Trophoblast cell (in vitro differentiated cells and primary cell): ENCODE measurements at places on chromosomes 16 and 17.
A peak's percentile ranks its signal among the peaks of the same experiment; 100 is the strongest.

GRCh38 chr17:21353326-21354010 lies 22.7 kb upstream of the KCNJ12 start:
- DNase-seq, result no peak
- H3K4me1 ChIP-seq, result peaks cover 4% of the 10 kb centered on the region
- no peaks in the 10 kb centered on the region for H3K36me3 ChIP-seq
- no peak overlapping the region for H3K27ac ChIP-seq

DNA sequence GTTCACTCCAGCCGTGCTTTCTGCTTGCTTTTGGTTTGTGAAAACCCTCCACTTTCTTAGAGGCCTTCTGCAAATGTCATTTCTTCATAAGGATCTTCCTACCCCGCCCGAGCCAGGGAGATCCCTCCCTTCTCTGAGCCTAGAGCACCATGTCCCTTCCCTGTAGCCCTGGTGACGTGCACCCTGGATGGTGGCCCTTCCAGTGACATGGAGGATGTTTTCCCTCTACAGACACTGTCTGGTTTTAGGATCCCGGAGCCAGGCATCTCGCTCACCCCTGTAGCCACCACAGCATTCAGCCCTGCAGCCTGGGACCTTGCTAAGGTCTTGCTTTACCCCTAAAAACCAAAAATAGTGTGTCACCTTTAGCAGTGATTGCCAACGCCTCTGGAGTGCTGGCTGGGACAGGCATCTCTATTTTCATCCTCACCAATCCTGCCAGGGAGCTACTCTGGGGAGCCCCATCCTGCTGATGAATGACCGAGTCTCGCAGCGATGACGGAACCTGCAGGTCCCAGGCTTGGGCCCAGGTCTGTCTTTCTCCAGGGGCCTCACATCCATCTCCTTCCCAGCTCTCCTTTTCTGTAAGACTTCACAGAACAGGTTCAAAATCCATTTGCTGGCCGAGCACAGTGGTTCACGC lies 394.1 kb upstream of the TNRC6C start:
- H3K36me3 ChIP-seq, result no peaks in the 10 kb centered on the region
- no peak for DNase-seq
- no peak overlapping the region for H3K4me3 ChIP-seq
- no peak overlapping the region for H3K27ac ChIP-seq
- no peaks in the 10 kb centered on the region for H3K27me3 ChIP-seq
- no peaks in the 10 kb centered on the region for H3K4me1 ChIP-seq

DNA sequence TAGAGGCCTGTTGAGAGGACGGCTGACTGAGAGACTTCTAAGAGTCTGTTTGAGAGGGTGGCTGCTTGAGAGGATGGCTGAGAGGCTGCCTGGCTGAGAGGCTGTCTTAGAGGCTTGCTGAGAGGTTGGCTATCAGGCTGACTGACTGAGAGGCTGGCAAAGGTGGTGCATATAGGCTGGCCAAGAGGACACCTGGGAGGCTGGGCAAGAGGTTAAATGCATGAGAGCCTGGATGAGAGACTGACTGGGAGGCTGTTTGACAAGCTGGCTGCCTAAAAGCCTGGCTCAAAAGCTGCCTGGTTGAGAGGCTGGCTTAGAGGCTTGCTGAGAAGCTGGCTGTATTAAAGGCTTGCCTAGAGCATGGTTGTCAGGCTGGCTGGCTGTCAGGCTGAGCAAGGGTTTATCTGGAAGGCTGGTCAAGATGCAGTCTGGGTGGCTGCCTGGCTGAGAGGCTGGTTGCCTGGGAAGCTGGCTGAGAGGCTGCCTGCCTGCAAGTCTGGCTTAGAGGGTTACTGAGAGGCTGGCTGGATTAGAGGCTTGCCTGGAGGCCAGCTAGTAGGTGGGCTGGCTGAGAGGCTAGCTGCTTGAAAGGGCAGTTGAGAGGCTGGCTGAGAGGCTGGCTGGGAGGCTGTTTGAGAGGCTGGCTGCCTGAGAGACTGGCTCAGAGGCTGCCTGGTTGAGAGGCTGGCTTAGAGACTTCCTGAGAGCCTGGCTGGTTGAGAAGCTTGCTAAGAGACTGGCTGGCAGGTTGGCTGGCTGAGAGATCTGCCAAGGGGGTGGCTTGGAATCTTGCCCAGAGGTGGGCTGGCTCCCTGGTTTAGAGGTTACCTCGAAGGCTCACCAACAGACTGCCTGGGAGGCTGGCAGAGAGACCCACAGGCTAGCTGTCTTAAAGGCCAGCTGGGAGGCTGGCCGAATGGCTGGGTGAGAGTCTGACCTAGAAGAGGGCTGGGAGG lies 38.3 kb upstream of the ACSM2B start:
- H3K27me3 ChIP-seq, result no peaks in the 10 kb centered on the region
- no peaks in the 10 kb centered on the region for H3K36me3 ChIP-seq
- H3K4me3 ChIP-seq, result no peak overlapping the region
- H3K4me1 ChIP-seq, result peaks cover 2% of the 10 kb centered on the region
- no peak for DNase-seq

- H3K27me3 ChIP-seq, result no peaks in the 10 kb centered on the region
- no peak overlapping the region for H3K27ac ChIP-seq
- peaks cover 22% of the 10 kb centered on the region for H3K36me3 ChIP-seq
- peaks cover 2% of the 10 kb centered on the region for H3K4me1 ChIP-seq
- DNase-seq, result no peak
- H3K4me3 ChIP-seq, result no peak overlapping the region
Observed at GRCh38 chr16:87961623-87962022, 10.4 kb downstream of the BANP start.

- peaks cover 11% of the 10 kb centered on the region for H3K4me1 ChIP-seq
- H3K27me3 ChIP-seq, result no peaks in the 10 kb centered on the region
- H3K27ac ChIP-seq, result no peak overlapping the region
- no peak overlapping the region for H3K4me3 ChIP-seq
- DNase-seq, result no peak
- no peaks in the 10 kb centered on the region for H3K36me3 ChIP-seq
Observed at GRCh38 chr17:28391401-28391800, 14.6 kb downstream of the SLC46A1 start.

GRCh38 chr16:83954577-83955016 lies 1.6 kb downstream of the OSGIN1 start:
- H3K27ac ChIP-seq, result no peak overlapping the region
- H3K36me3 ChIP-seq, result no peaks in the 10 kb centered on the region
- H3K4me1 ChIP-seq, result peaks cover 9% of the 10 kb centered on the region
- peak; percentile 19 for DNase-seq
